ENCODE measurements at places on chromosomes 2 and 18. TPM values are rescaled to one million over a fixed set of nuclear protein-coding genes. Genes with fewer than 3 reads are reported as not detected.
A peak's percentile ranks its signal among the peaks of the same experiment; 100 is the strongest.

The SERPINB13 gene
- not detected for total RNA-seq

The CREG2 gene
- 2.4 TPM for total RNA-seq

The NLRC4 gene
- total RNA-seq: 0.40 TPM

The SLC25A52 gene
- 0.09 TPM for total RNA-seq

The RTP5 gene
- not detected for total RNA-seq

GRCh38 chr2:23312996-23313606 is 71.9 kb upstream of the KLHL29 start:
- H3K27ac ChIP-seq: no peak overlapping the region
- H3K4me1 ChIP-seq: no peaks in the 10 kb centered on the region
- no peak for DNase-seq
- H3K4me3 ChIP-seq: no peak overlapping the region

GRCh38 chr2:124805060-124805459 is 780.0 kb downstream of the CNTNAP5 start:
- no peak overlapping the region for H3K4me3 ChIP-seq
- no peak overlapping the region for H3K27ac ChIP-seq
- H3K27me3 ChIP-seq: no peaks in the 10 kb centered on the region
- no peak for DNase-seq
- H3K4me1 ChIP-seq: no peaks in the 10 kb centered on the region

DNA sequence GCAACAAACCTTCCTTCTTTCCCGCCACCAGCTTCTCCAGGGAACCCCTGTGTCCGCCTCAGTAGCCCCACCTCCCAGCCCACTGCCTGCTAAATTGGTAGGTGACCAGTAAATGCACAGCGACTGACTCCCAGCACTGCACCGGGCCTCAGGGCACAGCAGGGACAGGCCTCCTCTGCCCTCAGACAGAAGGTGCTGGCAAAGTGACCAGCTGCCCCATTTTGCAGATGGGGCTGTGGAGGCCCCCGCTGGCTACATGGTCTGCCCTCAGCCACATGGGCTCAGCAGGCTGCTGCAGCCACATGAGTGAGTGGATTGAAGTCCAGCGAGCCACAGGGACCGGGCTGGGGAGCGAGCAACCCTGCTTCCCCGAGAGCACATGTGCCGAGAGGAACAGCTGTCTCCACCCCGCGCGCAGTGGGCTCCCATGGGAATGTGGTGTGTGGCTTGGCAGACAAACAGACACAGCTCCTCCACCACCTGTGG is 7.8 kb upstream of the NPPC start:
- peak; percentile 86 for DNase-seq
- peak overlapping the region; percentile 84 for H3K27ac ChIP-seq
- H3K4me3 ChIP-seq: no peak overlapping the region
- peaks cover 2% of the 10 kb centered on the region for H3K27me3 ChIP-seq
- H3K4me1 ChIP-seq: peaks cover 59% of the 10 kb centered on the region

DNA sequence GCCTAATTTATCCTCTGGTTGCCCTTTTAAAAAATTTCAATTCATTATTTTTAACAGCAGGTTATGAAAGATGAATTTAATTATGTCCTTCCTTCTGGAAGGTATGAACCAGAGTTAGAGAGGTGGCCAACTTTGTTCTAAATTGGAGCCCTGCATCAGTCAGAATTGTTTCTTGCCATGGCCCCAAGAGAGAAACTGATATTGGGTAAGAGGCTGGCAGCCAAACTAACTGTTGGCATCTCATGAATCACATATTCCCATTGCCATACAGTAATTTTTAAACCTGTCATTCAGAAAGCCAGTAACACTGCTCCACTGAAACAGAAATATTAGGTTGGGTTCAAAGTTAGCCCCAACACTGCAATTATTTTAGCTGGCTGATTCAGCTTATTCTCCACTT is 67.4 kb downstream of the SMAD2 start:
- H3K4me1 ChIP-seq: no peaks in the 10 kb centered on the region
- peaks cover 9% of the 10 kb centered on the region for H3K36me3 ChIP-seq
- no peaks in the 10 kb centered on the region for H3K27me3 ChIP-seq

DNA sequence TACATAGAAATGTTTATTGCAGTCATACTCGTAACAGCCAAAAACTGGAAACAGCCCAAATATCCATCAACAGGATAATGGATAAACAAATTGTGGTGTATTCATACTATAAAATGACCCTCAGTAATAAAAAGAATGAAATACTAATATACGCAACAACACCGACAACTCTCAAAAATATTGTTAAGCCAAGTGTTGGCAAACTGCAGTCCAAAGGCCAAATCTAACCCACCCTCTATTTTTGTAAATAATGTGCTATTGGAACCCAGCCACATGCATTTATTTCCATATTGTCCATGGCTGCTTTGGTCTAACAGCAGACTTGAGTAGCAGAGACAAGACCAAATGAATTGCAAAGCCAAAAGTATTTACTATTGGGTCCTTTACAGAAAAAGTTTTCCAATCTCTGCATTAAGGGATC is 151.0 kb downstream of the MREG start:
- H3K27me3 ChIP-seq: no peaks in the 10 kb centered on the region
- no peaks in the 10 kb centered on the region for H3K36me3 ChIP-seq
- peak overlapping the region; percentile 64 for H3K27ac ChIP-seq
- H3K4me1 ChIP-seq: peaks cover 7% of the 10 kb centered on the region
